ENCODE measurements at places on chromosomes 16 and 17.

DNA sequence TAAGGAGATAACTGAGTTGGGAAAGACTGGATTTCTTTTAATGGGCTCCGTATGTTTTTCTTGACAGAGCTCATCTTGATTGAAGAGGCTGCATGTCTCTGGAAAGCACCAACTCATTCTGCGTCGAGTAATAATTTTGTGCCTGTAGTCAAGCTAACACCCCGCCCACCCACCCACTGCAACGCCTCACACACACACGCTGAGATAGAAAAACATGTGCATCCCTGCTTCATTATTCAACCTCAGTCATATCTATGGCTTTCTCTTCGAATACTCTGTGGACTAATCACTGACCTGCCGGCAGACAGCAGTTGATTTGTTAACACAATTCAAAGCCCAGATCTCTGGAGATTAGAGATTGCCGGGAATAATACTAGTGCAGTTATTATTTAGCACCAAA is 220.2 kb upstream of the TOM1L1 start:
- no peak for DNase-seq

DNA sequence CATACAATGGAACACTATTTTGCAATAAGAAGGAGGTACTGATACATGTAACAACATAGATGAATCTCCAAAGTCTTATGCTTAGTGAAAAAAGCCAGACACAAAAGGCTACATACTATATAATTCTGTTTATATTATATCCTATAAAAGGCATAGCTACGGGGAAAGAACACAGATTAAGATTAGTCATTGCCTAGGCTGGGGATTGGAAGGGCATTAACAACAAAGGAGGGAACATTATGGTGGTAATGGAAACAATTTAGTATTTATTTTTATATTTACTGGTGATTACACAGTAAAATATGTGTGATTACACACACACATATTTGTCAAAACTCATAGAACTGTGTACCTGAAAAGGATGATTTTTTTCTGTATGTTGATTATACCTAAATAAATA is 278.1 kb downstream of the ZFHX3 start:
- DNase-seq, result no peak

- DNase-seq, result no peak
Observed at GRCh38 chr17:8838551-8839095, 28.9 kb downstream of the PIK3R6 start.

DNA sequence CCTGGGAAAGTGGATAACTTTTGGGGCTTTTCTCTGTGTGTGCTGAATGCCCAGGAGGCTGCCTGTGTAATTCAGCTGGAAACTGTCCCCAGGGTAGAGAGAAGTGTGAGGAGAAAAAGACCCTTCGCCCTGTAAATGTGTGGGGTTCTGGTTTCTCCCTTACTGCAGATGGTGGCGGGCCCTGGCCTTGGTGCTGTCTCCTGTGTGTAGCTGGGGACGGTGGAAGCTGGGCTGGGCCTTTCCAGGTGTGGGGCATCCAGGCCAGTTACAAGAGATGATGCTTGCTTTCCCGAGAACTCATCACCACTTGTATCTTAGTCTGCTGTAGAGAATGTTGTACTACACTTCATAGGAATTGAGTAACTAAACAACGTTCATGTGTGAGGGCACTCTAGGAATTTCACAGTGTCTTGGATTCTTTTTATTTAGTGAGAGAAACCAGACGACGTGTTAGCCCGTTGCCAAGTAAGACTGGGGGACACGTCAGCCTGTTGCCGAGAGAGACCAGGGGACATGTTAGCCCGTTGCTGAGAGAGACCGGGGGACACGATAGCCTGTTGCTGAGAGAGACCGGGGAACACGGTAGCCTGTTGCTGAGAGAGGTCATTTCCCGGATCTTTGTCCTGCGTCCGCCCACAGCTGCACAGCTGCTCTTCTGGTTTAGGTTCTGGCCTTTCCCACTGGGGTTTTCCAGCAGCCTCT is 43.1 kb downstream of the TBCD start:
- no peak for DNase-seq

GRCh38 chr16:72399811-72400210 is 227.9 kb upstream of the PMFBP1 start:
- DNase-seq, result no peak

DNA sequence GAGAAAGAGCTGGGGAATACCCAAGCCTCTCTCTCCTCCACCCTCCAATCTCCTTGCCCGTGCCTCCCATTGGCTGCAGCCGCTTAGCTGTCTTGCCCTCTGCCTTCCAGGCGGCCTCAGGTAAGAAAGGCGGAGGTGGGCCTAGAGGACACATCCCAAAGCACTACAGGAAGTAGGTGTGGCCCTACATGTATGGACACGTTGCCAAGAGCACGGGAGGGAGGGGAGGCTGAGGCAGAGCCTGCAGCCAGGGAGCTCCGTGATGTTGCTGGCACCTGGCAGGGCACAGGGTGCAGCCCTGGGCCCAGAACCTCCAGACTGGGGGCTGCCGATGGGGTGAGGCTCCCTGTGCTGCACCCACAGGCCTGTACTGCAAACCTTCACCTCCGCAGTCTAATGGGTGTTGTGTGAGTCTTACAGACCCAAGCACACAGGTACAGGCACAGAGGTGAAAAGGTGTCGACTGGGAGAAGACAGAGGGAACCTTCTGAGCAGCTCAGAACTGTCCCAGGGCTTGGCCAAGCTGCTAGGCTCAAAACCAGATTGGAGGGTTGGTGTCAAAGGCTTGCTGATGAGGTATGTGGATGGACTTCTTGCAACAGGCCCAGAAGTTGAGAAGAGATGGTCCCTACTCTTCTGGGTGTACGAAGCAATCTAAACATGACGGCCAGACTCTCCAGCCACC is 23.5 kb upstream of the FOXK2 start:
- peak; percentile 40 for DNase-seq

DNA sequence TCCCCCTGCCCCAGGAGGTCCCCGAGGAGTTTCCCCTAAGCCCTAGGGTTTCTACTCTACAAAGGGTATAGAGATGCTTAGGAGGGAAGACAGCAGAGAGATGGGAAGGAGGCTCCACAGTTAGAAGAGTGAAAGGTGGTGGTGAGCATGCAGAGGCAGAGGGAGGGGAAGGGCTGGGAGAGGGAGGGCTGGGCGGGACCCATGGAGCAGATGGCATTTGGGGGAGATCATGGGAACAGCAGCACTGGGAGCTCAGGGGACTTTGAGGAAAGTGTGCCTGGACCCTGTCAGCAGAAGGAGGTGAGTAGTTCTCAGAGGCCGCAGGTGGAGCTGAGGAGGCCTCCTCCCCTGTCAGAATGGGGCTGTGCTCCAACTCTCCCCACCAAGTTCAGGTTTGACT is 650 bp upstream of the OTOP3 start:
- no peak for DNase-seq

DNA sequence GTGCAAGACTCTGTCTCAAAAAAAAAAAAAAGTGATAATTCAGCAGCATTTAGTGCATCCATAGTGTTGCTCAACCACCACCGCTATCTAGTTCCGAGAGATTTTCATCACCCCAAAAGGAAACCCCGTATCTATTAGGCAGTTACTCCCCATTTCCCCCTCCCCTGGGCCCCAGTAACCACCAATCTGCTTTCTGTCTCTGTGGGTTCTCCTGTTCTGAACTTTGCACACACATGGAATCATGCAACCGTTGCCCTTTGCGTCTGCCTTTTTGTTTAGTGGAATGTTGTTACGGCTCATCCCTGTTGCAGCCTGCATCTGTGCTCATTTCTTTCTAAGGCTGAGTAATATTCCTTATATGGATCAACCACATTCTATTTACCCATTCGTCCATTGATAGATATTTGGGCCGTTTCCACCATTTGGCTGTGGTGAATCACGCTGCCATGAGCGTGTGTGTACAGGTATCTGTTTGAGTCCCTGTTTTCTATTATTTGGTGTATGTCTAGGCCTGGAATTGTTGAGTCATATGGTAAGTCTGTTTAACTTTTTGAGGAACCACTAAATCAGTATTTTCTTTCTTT is 8.7 kb upstream of the SYNGR2 start:
- DNase-seq, result no peak

GRCh38 chr17:63934183-63935112 is 2.3 kb upstream of the CD79B start:
- DNase-seq, result no peak

- no peak for DNase-seq
Observed at GRCh38 chr17:35915153-35915964, 15.2 kb downstream of the RDM1 start.

DNA sequence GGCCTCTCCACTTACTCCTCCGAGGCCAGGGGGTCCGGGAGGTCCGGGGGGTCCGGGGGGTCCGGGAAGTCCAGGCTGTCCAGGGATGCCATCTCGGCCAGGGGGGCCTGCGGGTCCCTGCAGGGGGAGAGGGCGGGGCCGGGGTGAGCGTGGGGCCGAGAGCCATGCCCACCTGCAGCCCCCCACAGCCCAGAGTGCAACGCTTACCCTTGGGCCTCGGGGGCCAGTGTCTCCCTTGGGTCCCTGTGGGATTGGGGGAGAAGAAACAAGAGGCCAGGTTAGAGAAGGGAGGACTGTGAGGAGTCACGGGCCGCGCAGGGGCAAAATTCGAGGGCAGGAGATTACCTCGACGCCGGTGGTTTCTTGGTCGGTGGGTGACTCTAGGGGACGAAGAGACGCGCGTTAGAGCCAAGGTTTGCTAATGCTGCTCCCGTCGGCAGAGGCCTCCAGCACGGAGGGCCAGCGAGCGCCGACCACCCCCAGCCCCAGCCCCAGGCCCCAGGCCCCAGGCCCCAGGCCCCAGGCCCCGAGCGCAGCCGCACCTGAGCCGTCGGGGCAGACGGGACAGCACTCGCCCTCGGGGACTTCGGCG is 2.1 kb downstream of the COL1A1 start:
- no peak for DNase-seq

DNA sequence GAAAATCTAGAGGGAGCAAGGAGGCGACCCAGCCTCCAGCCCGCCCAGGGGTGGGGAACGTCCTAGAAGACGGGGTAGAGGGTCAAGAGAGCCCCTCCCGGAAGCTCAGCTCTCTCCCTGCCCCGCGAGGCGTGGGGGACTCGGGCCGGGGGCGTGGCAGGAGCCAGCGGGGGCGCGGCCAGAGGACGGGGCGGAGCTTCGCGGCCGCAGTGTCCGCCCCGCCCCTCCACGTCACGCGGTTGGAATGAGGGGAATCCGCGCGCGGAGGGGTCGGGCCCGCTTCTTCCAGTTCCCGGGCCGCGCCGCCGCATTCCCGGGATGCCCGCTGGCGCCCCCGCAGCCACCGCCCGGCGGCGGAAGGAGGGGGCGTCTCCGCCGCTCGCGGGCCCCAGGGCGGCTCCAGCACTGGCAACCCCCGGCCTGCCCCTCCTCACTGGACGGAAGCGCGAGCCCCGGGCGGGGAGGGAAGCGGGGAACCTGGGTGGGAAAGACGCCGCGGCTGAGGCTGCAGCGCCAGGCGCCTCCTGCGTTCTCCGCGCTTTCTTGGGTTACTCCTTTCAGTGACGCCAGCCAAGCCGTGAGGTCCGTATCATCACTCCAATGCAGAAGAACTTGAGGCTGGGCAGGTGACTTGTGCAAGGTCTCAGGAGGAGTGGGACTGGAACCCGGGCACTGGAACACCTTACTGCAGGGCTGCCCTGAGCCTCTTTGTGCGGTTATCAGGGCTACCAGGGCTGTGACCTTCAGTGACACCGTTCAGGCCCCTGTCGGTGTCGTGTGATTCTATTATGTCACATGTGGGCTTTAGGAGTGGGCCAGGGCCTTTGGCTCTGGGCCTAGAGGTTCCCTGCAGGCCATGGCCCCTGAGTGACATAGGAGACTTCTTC is 4.3 kb downstream of the MYO1C start:
- peak; percentile 81 for DNase-seq

GRCh38 chr17:45129940-45130680 is 2.2 kb downstream of the PLCD3 start:
- no peak for DNase-seq

DNA sequence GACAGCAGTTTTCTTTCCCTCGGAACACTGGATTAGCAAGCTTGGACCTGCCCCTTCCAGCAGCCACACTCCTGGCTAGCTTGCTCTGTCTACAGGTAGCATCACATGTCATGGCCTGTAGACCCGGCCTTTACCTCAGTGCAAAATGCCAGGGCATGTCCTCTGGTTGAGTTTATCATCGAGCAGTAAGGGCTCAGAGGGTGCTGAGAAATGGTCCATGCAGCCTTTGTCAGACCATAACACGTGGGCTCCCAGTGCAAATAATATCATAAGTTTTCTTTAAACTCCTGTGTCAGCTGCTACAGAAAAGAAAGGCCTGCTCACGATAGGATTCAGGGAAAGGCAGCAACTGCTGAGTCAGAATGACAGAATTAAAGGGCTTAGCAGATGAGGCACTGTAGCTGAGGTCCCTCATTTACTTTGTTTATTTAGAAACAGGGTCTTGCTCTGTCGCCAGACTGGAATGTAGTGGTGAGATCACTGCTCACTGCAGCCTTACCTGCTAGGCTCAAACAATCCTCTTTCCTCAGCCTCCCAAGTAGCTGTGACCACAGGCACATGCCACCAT is 8.0 kb upstream of the GNA13 start:
- DNase-seq, result no peak

DNA sequence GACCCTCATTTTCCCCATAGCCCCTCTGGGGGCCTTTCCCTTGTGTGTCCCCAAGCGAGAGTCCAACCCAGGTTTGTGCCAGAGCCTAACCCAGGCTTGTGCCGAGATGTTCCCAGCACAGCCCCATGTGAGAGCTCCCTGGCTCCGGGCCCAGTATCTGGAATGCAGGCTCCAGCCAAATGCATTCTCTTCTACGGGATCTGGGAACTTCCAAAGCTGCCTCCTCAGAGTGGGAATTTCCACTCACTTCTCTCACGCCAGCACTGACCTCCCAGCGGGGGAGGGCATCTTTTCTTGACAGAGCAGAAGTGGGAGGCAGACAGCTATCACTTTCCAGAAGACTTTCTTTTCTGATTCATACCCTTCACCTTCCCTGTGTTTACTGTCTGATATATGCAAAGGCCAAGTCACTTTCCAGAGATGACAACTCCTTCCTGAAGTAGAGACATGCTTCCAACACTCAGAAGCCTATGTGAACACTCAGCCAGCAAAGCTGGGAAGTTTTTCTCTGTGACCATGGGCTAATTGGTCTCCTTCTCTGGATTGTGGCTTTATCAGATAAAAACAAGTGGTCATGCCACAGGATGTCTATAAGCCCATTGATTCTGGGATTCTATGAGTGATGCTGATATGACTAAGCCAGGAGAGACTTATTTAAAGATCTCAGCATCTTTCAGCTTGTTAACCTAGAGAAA is 2.5 kb upstream of the CCL2 start:
- DNase-seq, result peak; percentile 23

Measured in WTC11 (cell line).